ENCODE measurements at places on chromosomes 16 and 17. TPM values are rescaled to one million over a fixed set of nuclear protein-coding genes. Genes with fewer than 3 reads are reported as not detected.

GRCh38 chr17:46023783-46024388, 24.8 kb downstream of the STH start:
- peak overlapping the region; percentile 19 for H3K4me3 ChIP-seq
- H3K36me3 ChIP-seq: peaks cover 11% of the 10 kb centered on the region
- no peak overlapping the region for H3K27ac ChIP-seq
- H3K27me3 ChIP-seq: no peaks in the 10 kb centered on the region

The NRN1L gene
- total RNA-seq: 1.0 TPM

DNA sequence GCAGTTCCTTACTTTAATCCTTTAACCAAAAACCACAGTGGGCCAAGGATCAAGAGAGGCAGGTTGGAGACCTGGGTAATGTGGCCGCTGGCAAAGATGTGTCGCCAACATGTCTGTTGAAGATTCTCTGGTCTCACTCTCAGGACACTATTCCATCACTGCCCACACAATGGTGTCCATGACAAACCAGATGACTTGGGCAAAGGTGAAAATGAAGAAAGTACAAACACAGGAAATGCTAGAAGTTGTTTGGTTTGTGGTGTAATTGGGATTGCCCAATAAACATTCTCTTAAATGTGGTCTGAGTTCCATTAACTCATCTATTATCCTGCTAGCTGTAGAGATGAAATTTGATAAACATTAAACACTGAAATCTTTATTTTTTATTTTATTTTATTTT, 43.3 kb downstream of the SALL1 start:
- H3K4me1 ChIP-seq: peaks cover 16% of the 10 kb centered on the region
- H3K36me3 ChIP-seq: no peaks in the 10 kb centered on the region
- no peak overlapping the region for H3K4me3 ChIP-seq
- DNase-seq: no peak
- no peak overlapping the region for H3K27ac ChIP-seq
- H3K27me3 ChIP-seq: peaks cover 36% of the 10 kb centered on the region

- no peak overlapping the region for H3K27ac ChIP-seq
- peak overlapping the region; percentile 87 for H3K4me3 ChIP-seq
- H3K36me3 ChIP-seq: no peaks in the 10 kb centered on the region
- no peak for DNase-seq
- H3K4me1 ChIP-seq: peaks cover 29% of the 10 kb centered on the region
Observed at GRCh38 chr17:1627182-1627981, 1.3 kb downstream of the SLC43A2 start.

GRCh38 chr16:85193115-85193493, 80.8 kb upstream of the CIBAR2 start:
- H3K4me1 ChIP-seq: peaks cover 51% of the 10 kb centered on the region
- no peak for DNase-seq

GRCh38 chr17:64707050-64707591, 45.0 kb upstream of the SMURF2 start:
- peaks cover 5% of the 10 kb centered on the region for H3K27me3 ChIP-seq
- DNase-seq: no peak
- no peaks in the 10 kb centered on the region for H3K36me3 ChIP-seq
- H3K27ac ChIP-seq: no peak overlapping the region
- no peak overlapping the region for H3K4me3 ChIP-seq

The MSLN gene
- total RNA-seq: not detected

DNA sequence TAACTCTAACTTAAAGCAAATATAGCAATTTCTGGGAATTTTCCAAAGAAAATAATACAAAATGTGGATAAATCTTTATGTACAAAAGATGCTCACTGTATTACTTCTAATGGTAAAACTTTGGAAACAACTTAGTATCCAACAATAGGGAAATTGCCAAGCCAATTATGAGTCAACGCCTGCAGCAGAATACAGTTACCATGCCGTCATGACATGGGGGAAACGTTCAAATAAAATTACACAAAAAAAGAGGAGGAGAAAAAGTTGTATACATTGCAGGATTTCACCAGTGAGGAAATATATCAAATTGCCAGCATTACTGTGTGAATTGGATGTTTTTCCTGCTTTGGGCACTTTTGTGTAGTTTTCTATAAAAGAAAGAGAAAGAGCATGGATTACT, 469.6 kb downstream of the SOX9 start:
- H3K27me3 ChIP-seq: peaks cover 65% of the 10 kb centered on the region
- no peak for DNase-seq
- H3K4me1 ChIP-seq: peaks cover 38% of the 10 kb centered on the region
- H3K4me3 ChIP-seq: peak overlapping the region; percentile 61
- H3K27ac ChIP-seq: no peak overlapping the region

GRCh38 chr17:2090804-2091534, 36.1 kb downstream of the HIC1 start:
- no peak overlapping the region for H3K4me3 ChIP-seq
- H3K4me1 ChIP-seq: peaks cover 49% of the 10 kb centered on the region
- no peaks in the 10 kb centered on the region for H3K27me3 ChIP-seq
- no peak overlapping the region for H3K27ac ChIP-seq
- peaks cover 3% of the 10 kb centered on the region for H3K36me3 ChIP-seq

The PSMB10 gene
- total RNA-seq: 22.5 TPM

DNA sequence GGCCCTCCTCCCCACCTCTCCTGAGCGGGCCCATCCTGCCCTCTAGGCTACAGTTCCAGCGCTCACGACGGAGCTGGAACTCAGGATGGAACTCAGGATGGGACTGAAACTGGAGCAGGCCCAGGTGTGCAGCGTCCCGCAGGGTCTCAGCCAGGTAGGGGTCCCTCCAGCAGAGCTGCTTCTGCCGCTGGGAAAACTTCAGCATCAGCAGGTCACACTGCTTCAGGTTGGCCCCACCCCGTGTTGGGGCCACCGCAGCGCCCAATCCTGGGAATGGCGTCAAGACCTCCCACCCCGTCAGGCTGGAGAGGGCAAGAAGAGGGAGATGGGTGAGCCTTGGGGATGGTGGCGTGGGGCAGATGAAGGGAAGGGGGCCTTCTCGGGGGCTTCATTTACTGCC, 62.6 kb upstream of the TMEM97 start:
- no peak for DNase-seq
- H3K27ac ChIP-seq: no peak overlapping the region
- H3K36me3 ChIP-seq: no peaks in the 10 kb centered on the region
- H3K4me3 ChIP-seq: no peak overlapping the region
- H3K27me3 ChIP-seq: peaks cover 9% of the 10 kb centered on the region

DNA sequence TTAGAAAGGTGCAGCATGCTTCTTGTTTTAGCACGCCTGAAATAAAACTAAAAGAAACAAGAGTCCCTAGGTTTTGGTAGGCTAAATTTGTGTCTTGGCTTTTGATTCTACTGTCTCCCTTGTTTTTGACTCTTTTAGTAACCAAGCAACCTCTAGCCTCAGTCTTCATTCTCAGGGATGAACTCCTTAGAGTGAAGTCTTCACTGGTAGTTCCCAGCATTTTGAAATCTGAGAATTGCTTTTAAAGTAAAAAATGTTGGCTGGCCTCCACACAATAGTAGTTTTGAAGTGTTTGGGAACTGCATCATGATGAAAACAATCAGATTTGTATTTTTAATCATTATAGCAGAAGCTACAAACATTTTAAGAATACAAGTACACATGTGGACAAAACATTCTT, 6.1 kb upstream of the CDR2 start:
- H3K36me3 ChIP-seq: no peaks in the 10 kb centered on the region
- no peak for DNase-seq
- H3K4me1 ChIP-seq: peaks cover under 1% of the 10 kb centered on the region
- no peak overlapping the region for H3K4me3 ChIP-seq
- H3K27me3 ChIP-seq: peaks cover 12% of the 10 kb centered on the region

- no peak overlapping the region for H3K27ac ChIP-seq
- H3K36me3 ChIP-seq: no peaks in the 10 kb centered on the region
- no peaks in the 10 kb centered on the region for H3K27me3 ChIP-seq
- no peak overlapping the region for H3K4me3 ChIP-seq
Observed at GRCh38 chr17:73991260-73991659, 212.2 kb upstream of the RPL38 start.

DNA sequence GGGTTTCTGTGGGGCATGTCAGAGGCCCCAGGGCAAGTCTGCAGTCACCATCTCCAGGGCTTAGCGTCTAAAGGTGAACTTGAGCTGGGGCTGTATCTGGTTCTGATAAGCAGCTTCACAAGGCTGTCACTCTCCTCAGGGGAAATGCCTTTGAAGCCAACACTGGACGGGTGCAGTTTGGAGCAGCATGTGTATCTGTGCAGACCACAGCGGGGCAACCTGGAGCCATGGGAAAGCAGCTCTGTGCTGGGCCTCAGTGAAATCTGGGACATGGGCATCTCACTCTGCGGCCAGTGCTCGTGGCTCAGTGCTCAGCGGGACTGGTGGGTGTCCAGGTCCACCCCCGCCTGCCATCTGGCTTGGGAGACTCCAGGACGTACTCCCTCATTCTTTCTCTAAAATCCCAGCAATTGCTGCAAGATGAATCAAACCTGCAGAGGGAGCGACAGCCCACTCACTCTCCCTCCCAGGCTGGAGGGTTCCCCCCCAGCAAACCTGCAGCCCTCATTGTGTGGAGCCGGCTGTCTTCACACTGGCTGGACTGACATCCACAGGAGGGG, 63.5 kb downstream of the PRMT7 start:
- H3K27ac ChIP-seq: no peak overlapping the region
- no peak for DNase-seq
- H3K4me3 ChIP-seq: no peak overlapping the region
- H3K36me3 ChIP-seq: no peaks in the 10 kb centered on the region
- H3K4me1 ChIP-seq: peaks cover 4% of the 10 kb centered on the region
- no peaks in the 10 kb centered on the region for H3K27me3 ChIP-seq
